BJ (cell line): ENCODE measurements at places on chromosomes 4 and X.
A peak's percentile ranks its signal among the peaks of the same experiment; 100 is the strongest.

- no peak for DNase-seq
Measured at GRCh38 chr4:171891038-171891437, 77.8 kb downstream of the GALNTL6 start.

DNA sequence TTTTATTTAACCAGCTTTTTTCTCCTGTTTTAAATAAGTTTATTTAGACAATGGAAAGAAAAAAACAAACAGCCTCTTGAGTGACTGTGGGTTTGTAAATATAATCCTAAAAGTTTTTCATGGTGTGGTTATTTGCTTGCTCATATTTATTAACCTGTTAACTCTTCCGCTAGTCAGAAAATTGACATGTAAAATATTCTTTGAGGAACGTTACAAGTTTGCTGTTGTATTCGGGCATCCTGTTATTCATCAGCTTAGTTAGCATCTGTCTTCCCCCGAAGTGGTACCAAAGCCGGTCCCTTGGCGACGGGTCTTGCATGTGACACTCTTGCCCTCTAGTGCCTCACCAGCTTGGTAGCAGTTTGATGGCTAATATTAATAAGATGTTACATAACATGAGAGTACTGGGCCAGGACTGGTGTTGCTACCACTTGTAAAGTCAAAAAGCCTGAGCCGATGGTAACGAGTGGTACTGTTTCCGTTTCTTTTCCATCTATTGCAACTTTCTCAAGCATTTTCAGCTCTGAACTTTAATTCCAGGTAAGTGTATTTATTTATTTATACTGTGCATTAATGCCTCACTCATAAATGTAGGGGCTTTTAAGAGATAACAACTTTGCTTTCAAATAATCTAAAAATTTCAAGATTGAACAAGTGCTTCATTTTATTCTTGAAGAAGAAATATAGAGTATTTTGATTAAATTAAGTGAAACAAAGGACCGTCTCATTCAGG is at the start of gene NDST3:
NDST3 (plus strand) TSS at position 434 of the 733 bp plus-strand sequence. CDS start 19,425 bp downstream, outside the sequence.
- DNase-seq: no peak

DNA sequence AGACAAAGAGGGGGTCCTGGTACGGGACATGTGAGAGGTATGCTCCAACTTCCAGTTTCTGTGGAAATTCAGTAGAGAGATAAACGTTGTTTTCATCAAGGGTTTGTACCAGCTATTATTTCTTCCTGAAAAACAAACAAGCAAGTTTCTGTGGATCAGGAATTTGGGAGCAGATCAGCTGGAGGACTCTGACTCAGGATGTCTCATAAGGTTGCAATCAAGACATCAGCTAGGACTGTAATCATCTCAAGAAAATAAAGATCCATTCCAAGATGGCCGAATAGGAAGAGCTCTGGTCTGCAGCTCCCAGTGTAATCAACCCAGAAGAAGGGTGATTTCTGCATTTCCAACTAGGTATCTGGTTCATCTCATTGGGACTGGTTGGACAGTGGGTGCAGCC is 23.5 kb upstream of the NFKB1 start:
- peak; percentile 7 for DNase-seq

GRCh38 chrX:28920153-28920943 is 333.1 kb downstream of the IL1RAPL1 start:
- no peak for DNase-seq
